AG04449 (cell line): ENCODE measurements at places on chromosomes 12 and 14.

DNA sequence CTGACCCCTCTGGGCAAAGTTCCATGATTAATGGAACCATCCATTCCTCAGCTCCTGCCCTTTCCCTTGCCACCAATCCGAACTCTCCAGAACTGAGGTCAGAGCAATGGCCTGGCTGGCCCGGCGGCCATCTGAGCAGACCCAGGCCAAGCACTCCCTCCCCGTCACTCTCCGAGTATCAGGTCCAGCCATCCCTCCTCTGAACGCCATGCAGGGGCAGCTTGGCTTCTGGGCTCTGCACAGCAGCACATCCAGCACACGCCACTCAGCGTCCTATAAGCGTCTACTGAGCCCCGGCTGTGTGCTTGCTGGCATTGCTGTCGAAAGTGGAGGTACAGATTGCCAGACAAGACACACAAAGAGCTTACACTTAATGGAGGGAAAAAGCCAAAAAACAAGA is 34.3 kb upstream of the VWF start:
- no peak for DNase-seq

DNA sequence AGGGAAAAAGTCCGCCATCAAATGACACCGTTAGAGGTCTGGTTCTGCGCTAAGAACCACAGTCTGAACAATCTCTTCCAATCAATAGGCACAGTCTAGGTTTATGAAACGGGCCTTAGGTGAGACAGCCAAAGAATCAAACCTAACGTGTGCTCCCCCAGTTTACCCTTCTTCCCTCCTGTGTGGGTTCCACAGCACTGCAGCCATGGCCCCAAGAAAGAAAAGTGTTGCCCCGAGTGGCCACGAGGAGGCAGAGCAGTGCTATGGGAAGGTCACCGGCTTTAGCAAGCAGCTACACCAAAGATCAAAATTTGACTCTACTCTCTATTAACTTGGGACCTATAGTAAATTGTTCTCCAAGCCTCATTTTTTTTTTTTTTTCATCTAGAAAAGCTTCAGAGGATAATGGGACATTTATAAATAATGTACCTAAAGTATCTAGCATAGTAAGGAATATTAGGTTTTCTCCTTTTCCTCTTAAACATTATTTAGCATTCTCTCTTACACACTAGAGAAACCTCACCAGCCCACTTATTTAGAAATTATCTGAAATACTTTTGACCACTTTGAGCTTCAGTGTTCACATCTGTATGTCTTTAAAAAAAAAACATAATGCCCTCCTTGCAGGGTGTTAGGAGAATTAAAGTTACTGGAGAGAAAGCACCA is 70.2 kb upstream of the GPHB5 start:
- DNase-seq = no peak

DNA sequence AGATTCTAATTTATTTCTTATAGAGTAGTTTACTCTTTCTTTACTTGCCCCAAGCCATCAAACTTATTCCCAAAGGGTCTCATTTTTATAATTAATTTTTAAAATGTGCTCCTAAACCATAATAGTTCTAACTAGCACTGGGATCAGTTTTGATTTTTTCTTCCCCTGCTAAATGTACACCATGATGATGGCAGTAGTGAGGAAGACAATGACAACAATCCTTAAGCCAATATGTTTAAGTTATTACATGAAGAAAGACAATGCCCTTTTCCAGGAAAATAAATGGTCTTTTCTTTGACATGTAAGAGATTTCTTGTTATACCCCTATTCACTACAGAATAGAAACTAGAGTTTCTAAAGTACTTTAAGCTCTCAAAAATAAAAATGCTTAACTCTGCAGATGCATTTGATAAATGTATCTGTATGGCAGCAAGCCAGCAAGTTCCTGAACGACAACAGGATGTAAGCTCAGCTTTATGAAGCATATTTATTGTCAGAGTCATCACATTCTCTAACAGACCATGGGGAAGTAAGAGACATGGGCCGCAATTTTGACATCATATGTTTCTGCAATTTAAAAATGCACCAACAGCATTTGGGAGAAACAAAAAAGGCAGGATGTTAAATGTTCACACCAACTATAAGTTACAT is 36.0 kb upstream of the SNX6 start:
- peak; percentile 89 for DNase-seq

DNA sequence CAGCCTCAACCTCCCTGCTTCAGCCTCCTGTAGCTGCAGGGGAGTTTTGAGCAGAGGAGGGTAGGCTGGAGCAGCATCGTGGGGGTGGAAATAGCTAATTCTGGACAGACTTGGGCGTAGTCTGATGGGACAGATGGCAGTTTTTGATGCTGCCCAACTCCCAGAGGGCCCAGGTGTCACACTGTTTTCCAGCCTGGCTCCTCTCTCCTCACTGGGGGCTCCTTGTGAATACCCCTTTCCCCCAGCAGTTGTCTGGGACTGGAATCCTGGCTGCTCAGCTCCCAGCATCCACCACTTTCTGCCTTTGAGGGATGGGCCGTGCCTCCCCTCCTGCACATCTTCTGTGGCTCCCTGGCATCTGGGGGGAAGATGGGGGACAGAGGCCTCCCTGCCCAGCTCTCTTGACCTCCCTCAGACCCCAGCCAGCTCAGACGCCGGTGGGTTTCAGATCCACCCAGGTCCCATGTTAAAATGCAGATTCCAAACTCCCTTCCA is 34.0 kb downstream of the SH2B3 start:
- no peak for DNase-seq

GRCh38 chr12:124713436-124714082 is 146.1 kb upstream of the NCOR2 start:
- DNase-seq = no peak

- no peak for DNase-seq
Measured at GRCh38 chr12:92810370-92810769, 107.6 kb downstream of the PLEKHG7 start.

- no peak for DNase-seq
Measured at GRCh38 chr12:6540181-6540877, 6.0 kb downstream of the GAPDH start.

DNA sequence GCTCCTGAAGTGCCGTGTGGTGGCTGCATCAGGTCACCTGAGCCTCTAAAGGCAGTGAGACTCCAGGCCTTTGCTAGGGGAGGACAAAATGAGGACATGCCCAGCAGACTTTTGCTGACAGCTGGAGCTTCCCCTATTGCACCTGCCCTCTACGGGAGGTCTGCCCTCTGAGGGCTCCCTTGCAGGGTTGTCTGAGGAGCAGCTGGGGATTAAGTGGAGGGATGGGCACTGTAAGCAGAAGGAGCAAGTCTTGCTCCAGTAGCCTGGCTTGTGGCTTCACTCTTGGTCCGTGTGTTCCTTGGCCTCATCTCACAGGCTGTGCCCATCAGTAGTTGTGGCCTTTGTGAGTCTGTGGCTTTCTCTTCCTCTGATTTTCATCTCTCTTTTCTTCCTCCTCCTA is 66.9 kb upstream of the NRXN3 start:
- no peak for DNase-seq

DNA sequence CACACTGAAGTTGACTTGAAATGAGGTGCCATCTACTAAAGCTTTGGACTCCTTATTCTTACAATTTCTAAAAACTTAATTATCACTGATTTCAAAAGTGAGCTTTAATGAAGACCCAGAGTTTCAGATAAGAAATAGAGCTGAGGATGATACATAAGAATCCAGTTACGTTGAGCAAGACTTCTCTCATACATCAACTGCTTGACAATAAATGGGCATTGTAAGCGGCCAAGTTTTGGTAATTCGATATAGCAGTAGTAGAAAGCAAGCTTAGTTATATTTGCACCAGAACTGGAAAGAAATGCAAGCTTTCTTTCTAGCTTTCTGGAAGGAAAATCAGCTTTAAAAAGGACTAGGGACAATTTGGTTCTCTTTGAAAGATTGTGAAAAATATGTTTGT is 1359.6 kb downstream of the FSCB start:
- DNase-seq = no peak

GRCh38 chr12:110921262-110921661 is 883 bp upstream of the MYL2 start:
- DNase-seq = no peak

DNA sequence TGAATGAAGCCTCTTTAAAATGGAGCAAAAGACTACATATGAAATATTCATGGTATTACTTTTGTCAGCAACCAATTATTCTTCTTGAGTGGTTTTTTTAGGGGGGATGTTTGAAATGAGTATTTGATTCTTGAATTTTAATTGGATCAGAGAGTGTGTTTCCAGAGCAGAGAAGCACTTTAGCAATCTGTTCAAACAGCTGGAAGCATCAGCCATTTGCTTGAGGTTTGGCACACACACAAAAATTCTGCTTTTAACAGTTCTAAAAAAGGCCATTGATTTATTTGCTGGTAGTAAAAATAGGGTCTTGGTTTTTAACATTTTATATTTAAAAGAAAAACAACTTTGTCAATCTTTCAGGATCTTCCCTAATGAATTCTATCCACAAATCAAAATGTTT is 292.7 kb downstream of the LRFN5 start:
- DNase-seq = no peak

DNA sequence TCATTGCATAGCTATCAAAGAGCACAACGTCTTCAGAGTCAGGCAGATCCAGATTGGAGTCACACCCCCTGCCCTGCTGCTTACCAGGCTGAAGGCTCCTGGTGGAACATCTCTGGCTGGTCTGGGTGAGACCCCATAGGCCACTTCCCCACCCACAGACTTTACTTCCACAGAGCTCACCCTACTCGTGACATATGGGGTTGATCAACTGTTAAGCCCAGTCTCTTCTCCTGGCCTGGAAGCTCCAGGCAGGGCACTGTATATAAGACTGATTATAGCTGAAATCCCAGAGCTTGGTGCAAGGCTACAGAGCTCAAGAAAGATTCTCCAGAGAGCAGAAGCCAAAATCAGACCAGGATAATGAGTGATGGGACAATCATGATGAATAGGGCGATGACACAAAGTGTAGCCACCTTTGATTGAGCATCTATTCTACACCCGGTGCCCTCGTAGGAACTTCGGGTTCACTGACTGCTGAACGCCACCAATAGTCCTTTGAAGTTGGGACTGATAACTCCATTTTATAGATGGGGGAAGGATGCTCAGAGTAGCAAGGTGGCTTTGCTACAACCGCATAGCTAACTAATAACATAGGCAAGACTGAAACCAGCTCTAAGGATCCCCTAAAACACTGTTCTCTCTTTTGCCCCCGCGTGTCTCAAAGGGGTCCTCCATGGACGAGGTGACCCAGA is 287.8 kb downstream of the BCL11B start:
- DNase-seq = no peak

DNA sequence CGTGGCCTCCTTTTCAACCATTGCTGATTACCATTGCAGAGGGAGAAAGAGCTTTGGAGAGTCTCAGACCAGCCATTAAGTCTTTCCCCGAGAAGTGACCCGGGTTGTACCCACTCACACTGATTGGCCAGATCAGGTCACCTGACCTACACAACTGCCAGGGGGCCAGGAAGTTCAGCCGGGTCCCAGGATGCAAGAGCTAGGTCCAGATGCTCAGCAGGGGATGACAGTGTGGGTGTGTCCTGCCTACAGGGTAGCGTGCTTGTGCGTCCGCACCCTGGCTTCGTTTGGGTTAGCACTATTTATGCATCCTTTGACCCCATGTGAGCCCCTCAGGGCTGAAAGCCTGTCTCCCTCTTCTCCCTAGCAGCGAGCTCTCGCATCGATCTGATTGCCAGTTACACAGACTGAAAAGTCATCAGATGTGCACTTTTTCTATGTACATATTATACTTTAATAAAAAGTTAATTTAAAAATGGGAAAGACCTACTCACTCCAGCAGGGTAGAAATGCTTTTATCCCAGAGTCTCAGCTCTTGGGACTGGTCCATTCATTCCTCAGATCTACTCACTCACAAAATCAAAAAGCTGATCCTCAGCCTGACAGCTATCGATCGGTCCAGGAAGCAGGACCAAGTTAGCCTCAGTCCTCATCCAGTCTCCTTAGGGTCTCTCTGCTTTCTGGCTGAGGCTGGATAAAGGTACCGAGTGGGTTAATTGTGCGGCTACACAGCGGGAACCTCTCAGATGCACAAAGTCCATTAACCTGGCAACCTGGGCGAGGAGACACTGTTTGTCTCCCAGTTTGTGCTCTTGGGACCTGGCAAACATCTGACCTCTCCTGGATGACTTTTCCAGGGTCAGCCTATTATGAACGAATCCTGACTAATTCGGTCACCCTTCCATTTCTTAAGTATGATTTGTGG is 68.0 kb downstream of the SERPINA3 start:
- DNase-seq = no peak

- peak; percentile 81 for DNase-seq
Measured at GRCh38 chr14:59407246-59408010, 57.8 kb downstream of the GPR135 start.

GRCh38 chr12:13242936-13243335 is 46.4 kb downstream of the EMP1 start:
- DNase-seq = no peak

- no peak for DNase-seq
Measured at GRCh38 chr12:16063726-16064125, 152.6 kb downstream of the DERA start.

GRCh38 chr14:100466111-100466856 is 120.9 kb downstream of the BEGAIN start:
- no peak for DNase-seq

- DNase-seq = no peak
Measured at GRCh38 chr14:23704890-23705289, 68.7 kb downstream of the DHRS2 start.

DNA sequence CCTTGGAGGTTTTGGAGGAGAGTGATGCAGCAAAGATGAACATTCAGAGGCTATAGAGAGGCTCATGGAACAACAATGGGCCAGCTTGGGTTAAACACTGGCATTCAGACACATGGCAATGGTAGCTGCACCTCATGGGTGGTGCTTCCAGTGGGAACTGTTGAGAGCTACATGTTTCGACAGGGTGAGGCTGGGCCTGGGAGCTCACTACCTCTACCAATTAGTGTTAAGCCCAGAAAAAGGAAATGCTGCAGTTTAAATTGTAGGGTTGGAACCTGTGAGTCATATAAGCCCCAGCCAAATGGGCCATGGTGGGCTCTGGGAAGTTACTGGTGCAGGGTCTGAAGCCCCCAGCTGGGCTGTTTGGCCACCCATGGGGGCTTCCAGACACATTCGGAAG is 279.7 kb downstream of the ZFP36L1 start:
- no peak for DNase-seq
